Right ventricle myocardium inferior (tissue), 1 donor: ENCODE measurements at places on chromosomes 12 and 14. TPM values are rescaled to one million over a fixed set of nuclear protein-coding genes. Genes with fewer than 3 reads are reported as not detected.
A peak's percentile ranks its signal among the peaks of the same experiment; 100 is the strongest.

Gene MGST1
- 60.1 TPM for total RNA-seq

Gene TUBA1B
- 510 TPM for total RNA-seq

Gene ITGA7
- total RNA-seq: 479 TPM

Gene TMEM30B
- total RNA-seq: 0.30 TPM

Gene SLC24A4
- total RNA-seq: 0.49 TPM

Gene KRT3
- not detected for total RNA-seq

Gene FAM181A
- total RNA-seq: not detected

Gene PAX9
- total RNA-seq: not detected

Gene B4GALNT1
- 7.3 TPM for total RNA-seq

GRCh38 chr12:16329594-16329993 lies 17.9 kb upstream of the MGST1 start:
- no peak for DNase-seq

DNA sequence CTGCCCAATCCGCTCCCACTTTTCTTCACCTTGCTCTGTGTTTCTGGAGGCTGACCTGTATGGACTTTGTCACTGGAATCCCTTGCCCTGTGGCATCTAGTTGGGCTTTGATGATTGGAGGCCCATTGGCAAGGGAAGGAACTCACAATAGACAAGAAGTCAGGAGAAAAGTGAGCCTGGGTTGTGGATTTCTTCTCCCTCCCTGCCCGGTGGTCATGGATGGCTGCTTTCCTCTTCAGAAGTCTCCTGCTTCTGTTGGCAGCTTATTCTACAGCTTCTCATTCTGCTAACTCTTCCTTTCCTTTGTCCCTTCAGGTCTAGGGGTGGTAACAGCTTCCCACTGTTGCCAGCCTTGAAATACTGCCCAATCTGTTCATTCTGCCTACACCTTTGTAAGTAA lies 13.9 kb upstream of the CCDC60 start:
- DNase-seq: no peak

GRCh38 chr12:125092872-125093680 lies 27.8 kb downstream of the AACS start:
- DNase-seq: no peak

- no peak for DNase-seq
Observed at GRCh38 chr14:68401317-68401716, 391.6 kb downstream of the ZFP36L1 start.

DNA sequence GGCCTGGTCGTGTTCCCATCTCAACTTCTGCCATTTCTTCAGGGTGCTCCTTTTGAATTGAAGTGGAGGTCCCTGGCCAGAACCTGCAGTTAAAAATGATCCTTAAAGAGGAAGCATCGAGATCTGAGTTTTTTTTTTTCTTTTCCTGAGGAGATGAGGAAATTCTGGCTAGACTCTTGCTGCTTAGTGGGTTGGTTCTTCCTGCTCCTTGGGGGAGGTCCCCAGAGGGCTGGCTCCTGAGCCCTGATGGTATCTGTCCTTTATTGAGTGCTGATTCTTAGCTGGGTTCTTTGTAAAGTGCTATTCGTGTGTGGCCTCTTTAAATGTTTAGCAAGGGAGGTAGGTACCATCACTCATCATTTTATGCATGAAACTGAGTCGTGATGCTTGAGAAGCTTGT lies 11.7 kb downstream of the PELI2 start:
- DNase-seq: peak; percentile 68

- no peak for DNase-seq
Observed at GRCh38 chr12:21453312-21453852, 15.9 kb downstream of the PYROXD1 start.

GRCh38 chr14:65370801-65371248 lies 41.7 kb upstream of the FUT8 start:
- DNase-seq: no peak

DNA sequence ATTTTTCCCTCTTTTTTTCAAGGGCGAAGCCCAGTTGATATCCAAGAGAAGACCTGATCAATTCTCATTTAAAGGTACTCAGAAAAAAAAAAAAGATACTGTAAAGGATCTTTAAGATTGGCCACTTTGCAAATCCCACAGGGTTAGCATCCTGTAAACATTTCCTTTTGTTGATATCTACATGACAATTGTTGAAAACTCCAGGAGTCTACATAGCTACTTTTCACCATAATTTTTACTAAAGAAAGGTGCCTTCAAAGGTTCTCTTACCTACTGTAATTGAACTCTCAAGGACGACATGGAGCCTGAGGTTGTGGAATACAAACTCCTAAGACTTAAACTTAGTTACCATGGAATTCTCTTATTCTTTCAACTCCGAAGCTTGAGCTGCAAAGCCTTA lies 125.5 kb downstream of the HECTD4 start:
- no peak for DNase-seq

DNA sequence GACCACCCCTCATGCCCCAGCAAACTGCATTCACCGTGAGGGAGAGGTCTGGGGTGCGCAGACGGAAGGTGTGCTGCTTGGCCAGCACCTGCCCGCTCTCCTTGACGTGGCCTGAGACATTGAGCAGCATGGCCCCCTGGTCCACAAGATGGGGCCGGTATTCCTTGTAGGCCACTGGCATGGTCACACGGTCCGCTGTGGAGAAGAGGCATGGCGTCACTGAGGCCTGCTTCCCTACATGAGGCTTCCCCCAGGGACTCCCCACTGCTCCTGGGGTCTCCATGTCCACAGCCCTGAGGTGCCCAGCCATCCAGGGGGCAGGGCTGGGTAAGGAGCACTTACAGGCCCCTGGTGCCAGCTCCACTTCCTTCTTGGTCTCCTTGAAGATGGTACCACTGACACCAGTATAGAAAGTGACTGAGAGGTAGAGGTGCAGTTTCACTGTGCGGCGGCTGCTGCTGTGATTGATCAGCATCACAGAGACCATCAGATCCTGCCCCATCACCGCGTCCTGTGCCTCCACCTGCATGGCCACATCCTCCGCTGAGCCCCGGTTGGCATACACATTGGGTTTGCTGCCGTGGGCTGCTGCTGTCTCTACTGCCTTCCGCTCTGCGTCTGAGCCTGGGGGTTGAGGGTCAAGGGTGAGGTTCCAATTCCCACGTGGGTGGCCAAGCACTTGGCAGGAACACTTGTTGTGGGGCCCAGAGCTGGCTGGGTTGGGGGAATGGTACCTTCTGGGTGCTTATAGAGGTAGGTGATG lies 8.2 kb downstream of the TGM1 start:
- DNase-seq: no peak

- DNase-seq: no peak
Observed at GRCh38 chr12:52949413-52950331, 754 bp downstream of the KRT18 start.

- peak; percentile 88 for DNase-seq
Observed at GRCh38 chr14:65412856-65413738, 567 bp downstream of the FUT8 start.

DNA sequence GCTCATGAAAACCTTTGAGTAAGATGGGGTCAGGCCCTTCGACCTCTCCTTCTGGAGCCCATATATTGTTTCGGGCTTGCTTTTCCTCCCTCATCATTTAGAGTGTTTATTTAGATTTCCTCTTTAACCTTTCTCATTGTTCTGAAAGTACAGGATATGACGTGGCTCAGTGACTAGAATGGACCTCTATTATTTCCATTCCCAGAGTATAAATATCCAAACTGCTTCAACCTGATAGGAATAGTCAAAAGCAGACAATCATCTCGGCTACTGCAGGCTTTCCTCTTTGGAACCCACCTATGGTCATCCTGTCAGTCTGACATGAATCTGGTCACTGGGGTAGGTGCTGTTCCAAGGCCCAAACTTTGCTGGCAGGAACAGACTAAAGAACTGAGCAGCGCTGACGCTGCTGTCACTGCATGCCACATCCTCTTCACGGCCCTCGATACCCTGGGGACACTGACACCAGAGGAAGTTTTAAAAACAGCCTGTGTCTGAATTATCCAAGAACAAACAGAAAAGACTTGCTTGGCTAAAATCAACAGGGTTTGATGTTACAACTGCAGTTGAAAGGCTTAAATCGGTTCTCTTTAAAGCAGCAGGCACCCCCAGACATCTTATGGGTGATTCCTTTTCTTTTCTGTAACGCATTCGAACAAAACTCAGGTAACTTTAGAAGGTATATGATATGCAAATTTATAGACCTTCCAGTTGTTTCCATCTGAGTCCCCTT lies 5.0 kb upstream of the DDX47 start:
- DNase-seq: peak; percentile 75

DNA sequence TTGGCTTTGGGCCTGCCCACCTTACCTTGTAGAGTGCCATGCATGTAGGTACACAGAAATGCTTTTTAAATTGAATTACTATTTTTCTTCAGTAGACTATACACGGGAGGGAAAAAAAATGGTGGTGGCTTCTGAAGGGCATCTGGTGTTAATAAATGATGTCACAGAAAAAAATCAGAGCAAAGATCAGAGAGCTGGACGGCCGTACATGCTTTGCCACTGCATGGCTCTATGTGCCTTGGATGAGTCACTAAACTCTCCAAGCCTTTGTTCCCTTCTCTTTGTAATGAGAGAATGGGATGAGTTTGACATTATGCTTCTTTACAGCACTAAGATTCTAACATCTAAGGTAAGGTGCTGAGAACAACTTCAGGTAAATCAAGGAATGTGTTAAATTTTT lies 376.4 kb upstream of the DDHD1 start:
- DNase-seq: no peak

DNA sequence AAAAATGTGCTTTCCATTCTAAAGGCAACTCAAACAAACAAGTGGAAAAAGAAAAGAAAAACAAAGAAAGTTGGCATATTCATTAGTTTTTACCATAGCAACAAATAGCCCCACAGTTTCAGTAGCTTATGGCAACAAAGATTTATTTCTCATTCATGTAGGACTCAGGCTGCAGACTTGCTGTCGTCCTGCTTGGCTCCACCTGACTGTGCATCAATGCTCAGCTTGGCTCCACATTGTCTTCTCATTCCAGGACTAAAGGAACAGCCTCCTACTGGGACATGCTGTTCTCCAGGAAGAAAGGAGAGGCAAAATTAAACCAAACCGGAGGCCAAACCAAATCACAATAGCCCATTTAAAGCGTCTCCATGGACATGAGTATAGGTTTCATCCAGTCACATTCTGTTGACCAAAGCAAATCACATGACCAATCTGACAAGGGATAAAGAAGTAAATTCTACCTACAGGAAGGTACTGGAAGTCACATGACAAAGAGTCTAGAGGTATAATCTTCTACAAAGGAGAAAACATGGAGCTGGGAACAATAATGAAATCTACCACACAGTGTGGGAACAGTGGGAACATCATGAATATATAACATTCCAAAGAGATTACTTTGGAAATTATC lies 222.5 kb downstream of the PIK3C2G start:
- DNase-seq: no peak

DNA sequence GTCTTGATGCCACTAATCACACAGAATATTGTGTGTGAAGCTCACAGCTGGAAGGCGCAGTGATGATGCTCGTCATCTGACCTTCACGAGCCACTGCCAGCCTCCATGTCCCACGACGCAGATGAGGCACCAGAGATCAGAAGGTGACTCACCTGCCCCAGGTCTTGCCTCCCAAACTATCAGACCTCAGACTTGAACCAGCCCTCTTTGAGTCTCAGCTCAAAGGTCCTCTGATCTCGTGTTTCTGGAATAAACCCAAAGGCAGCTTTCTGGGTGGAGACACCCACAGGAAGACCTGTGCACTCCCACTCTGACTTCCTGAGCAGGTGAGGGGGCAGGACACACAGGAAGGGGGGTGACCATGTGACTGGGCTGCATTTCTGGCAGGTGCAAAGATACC lies 19.6 kb upstream of the CHGA start:
- no peak for DNase-seq

DNA sequence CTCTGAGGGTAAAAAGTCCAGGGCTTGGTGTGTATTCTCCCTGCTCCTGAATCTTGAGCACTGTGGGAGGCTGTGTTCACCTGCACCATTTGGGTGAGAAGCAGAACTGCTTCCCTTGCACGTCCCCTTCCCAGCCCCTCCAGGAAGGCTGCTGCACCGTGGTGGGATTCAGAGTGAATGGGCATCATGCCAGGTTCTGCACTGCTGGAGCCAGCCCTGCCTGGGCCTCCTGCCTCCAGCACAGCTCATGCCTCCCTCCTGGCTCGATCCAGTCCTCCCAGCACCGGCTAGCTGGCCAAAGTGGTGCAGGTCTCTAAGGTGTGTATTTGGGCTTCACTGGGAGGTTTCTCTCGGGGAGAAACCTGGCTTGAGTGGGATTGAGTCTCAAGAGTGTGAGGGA lies 54.9 kb downstream of the ANKRD9 start:
- no peak for DNase-seq

DNA sequence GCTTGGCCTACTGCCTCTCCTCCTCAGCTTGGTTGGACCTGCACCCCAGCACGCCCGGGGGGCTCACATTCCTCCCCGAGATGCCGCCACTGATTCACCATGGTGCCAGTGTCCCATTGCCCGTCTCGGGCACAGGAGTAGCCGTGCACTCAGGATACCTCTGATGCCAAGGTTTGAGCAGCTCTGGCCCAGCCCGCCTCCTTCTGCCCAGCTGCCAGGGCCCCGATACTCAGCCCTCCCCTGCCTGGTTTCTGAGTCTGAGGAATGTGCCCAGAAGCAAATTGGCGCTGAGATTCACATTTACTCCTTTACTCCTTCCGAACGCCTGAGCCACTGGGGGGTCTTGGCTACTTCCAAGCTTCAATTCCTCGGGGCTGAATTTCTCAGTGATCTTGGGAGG lies 63.5 kb downstream of the NINJ2 start:
- DNase-seq: no peak

GRCh38 chr14:39442293-39442692 lies 10.1 kb upstream of the FBXO33 start:
- no peak for DNase-seq

GRCh38 chr14:105201156-105201924 lies 20.2 kb upstream of the NUDT14 start:
- DNase-seq: no peak

DNA sequence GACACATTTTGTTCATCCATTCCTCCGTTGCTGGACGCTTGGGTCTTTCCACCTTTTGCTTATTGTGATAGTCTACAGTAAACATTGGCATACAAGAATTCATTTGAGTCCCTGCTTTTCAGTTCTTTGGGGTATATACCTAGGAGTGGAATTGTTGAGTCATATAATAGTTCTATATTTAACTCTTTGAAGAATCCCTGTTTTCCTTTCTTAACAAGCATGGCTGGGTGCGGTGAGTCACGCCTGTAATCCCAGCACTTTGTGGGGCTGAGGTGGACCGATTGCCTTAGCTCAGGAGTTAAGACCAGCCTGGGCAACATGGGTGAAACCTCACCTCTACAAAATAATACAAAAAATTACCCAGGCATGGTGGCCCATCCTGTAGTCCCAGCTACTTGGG lies 75.4 kb downstream of the CCDC92 start:
- DNase-seq: no peak

GRCh38 chr14:91225025-91225424 lies 19.5 kb downstream of the GPR68 start:
- DNase-seq: no peak

- DNase-seq: no peak
Observed at GRCh38 chr14:72547999-72548398, 345.9 kb downstream of the DPF3 start.
